ENCODE measurements at places on chromosomes 12 and 14.

- DNase-seq, result no peak
Measured at GRCh38 chr14:72706485-72706884, 187.4 kb downstream of the DPF3 start.

DNA sequence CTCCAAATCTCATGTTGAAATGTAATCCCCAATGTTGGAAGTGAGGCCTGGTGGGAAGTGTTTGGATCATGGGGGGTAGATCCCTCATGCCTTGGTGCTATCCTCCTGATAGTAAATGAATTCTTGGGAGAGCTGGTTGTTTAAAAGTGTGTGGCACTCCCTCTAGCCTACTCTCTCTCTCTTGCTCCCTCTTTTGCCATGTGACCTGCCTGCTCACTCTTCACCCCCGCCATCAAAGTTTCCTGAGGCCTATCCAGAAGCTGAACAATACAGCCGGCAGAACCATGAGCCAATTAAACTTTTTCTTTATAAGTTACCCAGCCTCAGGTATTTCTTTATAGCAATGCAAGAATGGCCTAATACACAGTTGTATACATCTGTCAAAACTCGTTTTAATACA is 62.5 kb downstream of the BCL2L14 start:
- DNase-seq, result no peak

- DNase-seq, result no peak
Measured at GRCh38 chr14:101948666-101949216, 15.6 kb upstream of the DYNC1H1 start.

DNA sequence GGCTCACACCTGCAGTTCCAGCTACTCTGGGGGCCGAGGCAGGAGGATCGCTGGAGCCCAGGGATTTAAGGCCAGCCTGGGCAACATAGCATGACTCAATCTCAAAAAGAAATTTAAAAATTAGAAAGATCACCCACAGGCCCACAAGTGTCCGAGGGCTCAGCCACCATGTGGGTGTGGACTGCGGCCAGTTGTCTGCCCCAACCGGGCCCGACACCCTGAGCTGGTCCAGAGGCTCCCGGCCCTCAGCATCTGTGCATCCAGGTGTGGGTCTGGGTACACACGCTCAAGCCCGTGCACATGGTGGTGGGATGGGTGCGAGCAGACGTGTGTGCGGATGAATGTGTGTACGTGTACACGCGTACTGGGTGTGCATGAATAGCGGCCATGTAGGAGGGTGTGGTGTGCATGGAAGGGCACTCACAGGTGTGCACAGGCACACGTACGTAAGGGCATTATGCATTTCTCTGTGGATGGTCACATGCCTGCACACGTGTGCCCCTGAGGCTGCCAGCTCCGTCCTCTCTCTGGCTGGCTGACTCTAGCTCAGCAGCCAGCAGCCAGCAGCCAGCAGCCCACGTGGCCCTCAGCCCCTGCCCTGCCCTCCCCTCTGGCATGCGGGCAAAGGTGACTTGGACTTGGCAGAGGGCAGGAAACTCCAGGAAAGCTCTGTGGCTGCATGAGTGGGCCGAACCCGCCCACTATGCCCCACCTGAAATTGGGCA is 23.3 kb upstream of the NUDT14 start:
- no peak for DNase-seq

- no peak for DNase-seq
Measured at GRCh38 chr14:100434033-100434601, 111.0 kb downstream of the SLC25A47 start.

GRCh38 chr12:116382686-116383530 is 105.4 kb upstream of the MED13L start:
- DNase-seq, result no peak

DNA sequence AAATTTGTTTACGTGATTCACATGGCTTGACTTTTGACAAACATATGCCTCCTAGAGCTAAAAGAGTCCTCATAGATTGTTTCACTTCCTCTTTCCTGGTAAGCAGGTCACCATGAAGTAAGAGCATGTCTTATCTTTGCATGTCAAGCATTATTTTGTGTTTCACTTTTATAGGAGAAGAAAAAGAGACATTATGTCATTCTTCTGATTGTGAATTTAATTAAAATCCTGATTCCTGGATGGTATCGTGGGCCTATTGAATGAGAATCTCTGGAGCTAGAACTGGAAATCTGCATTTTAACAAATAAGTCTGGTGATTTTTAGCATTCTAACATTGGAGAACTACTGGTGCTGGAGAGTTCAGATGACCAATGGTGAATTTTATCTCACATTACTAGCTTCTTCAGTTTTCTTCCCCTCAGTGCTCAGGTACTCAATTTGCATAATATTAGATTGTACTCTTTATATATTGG is 218.6 kb upstream of the ATP2B1 start:
- no peak for DNase-seq

- DNase-seq, result no peak
Measured at GRCh38 chr12:44592626-44593025, 283.5 kb downstream of the NELL2 start.

DNA sequence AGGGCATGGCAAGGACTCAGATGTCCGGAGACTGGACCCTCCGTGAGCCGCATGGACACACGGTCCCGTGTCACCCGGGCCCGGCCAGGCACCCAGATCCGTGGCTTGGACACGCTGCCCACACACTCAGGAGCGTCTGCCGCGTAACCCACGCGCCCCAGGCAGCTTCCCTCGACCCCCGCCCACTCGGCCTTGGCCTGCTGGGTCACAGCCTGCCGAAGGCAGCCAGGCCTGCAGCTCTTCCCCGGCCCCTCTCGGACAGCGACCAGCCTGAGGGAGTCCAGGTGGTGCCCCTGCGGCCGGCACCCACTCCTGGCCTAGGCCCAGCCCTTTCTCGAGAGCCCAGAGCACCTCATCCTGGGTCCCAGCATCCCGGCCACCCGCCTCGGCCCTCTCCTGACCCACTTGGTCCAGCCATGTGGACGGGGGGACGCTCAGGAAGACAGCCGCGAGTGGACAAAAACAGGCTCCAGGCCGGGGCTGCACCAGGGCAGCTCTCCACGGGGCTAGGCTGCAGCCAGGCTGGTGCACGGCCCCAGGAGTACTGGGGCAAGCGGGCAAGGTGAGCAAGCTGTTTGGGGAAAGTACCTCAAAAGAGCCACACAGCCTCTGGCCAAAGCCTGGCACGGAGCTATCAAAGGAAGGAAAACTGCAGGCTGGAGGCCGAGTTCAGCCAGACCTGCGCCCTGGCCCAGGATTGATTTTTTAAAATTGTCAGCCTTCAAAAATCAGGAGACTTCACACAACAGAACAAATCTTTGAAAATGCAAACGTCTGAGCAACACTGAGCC is 6.5 kb downstream of the AKT1 start:
- DNase-seq, result no peak
